ENCODE measurements at places on chromosomes 11 and 22.

DNA sequence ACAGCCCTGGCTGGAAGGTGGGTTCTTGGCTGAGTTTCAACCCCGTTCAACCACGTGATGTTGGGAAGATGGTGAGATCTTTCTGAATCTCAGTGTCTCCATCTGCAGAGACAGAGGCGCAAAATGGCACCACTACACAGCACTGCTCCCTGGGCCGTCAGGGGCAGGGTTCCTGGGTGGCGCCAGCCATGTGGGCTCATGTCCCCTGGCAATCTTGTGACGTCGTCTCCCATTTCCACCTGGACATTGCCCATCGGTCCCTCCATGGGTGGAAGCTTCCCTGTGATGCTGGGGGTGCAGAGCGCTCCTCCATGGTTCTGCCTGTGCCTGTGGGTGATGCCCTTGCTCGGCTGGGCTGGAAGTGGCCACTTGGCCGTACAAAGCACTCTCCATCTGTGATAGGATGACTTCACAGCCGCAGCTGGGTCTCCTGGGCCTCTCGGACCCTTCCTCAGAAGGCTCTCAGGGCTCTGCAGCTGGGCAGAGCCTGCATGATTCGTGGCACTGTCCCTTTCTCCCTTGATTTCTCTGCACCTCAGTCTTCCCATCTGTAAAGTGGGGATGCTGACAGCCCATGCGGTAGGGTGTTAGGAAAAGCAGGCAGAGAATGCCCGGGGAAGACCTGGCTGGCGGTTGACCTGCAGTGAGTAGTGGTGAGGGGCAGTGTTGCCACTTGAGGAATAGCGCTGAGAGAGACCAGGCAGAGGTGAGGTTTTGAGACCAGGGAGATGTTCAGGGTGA is 35.2 kb downstream of the SMIM38 start:
- no peak overlapping the region for H3K27ac ChIP-seq
- DNase-seq = no peak
- peaks cover 2% of the 10 kb centered on the region for H3K27me3 ChIP-seq

DNA sequence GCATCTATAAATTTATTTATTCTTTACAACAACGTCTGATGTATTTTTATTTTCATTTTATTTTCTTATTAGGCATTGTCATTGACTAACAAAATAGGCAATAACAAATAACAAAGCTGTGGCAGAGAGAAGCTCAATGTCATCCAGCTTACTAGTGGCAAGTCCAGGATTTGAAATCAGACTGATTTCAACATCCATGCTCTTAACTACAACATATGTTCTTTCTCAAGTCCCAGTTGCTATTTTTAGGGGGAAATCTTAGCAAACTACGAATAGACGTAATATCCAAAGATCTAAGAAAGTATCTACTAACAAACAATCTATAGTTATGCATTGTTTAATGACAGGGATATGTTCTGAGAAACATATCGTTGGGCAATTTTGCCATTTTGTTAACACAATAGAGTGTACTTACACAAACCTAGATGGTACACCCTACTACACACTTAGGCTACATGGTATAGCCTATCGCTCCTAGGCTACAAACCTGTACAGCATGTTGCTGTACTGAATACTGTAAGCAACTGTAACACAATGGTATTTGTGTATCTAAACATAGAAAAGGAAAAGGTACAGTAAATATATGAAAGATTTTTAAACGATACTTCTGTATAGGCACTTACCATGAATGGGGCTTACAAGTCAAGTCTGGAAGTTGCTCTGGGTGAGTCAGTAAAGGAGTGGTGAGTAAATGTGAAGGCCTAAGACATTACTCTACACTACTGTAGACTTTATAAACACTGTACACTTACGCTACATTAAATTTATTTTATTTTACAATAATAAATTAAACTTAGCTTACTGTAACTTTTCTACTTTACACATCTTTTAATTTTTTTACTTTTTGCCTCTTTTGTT is 151.3 kb downstream of the DLG2 start:
- H3K27me3 ChIP-seq = no peaks in the 10 kb centered on the region
- no peak for DNase-seq
- no peaks in the 10 kb centered on the region for H3K36me3 ChIP-seq
- no peaks in the 10 kb centered on the region for H3K4me1 ChIP-seq
- H3K4me3 ChIP-seq = no peak overlapping the region
- H3K27ac ChIP-seq = no peak overlapping the region

GRCh38 chr22:49969751-49970527 is 9.4 kb downstream of the PIM3 start:
- H3K4me3 ChIP-seq = peak overlapping the region; percentile 85
- H3K4me1 ChIP-seq = peaks cover 7% of the 10 kb centered on the region
- no peaks in the 10 kb centered on the region for H3K27me3 ChIP-seq

- H3K4me1 ChIP-seq = no peaks in the 10 kb centered on the region
- peaks cover 8% of the 10 kb centered on the region for H3K36me3 ChIP-seq
- no peak overlapping the region for H3K27ac ChIP-seq
- no peak overlapping the region for H3K4me3 ChIP-seq
- no peak for DNase-seq
- H3K27me3 ChIP-seq = no peaks in the 10 kb centered on the region
Observed at GRCh38 chr11:9802291-9802861, 138.5 kb downstream of the SWAP70 start.

DNA sequence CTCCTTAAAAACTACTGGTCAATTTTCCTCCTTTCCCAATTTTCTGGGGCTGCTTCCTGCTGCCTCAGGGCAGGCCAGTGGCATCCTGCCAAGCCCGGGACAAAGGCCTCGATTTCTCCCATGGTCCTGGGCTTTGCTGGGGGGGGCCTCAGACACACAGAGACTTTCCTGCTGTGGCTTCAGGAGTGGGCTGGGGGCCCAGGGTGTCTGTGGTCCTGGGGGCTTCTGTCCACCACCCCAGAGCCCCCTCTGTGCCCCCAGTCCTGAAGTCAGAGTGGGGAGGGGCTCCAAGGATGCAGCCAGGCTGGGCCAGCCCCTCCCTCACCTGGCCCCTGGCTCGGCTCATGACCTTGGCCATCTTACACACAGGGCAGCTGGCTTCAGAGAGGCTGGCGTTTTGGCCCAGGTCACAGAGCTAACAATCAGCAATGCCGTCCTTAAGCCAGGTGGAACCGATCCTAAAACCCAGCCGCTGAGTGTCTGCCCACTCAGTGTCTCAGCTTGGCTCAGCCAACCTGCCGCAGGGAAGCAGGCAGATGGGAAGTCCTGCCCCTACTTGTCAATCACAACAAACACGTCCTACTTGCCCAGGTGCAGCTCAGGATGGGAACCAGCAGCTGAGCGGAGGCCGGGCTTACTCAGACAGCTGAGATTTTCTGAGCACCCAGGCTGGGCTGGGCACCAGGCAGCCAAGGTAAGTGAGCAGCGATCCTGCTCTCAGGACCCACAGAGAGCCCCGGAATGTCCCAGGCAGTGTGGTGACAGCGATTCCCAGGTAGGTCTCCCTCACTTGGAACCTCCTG is 34.6 kb downstream of the OSBPL5 start:
- no peak overlapping the region for H3K27ac ChIP-seq
- peaks cover 5% of the 10 kb centered on the region for H3K4me1 ChIP-seq
- DNase-seq = no peak
- H3K4me3 ChIP-seq = no peak overlapping the region
- H3K27me3 ChIP-seq = no peaks in the 10 kb centered on the region

All from activated naive CD8-positive, alpha-beta T cell treated with anti-CD3 and anti-CD28 coated beads, Interleukin-2, amount 10 ng/mL, durations not matched to agents 7 days and 5 days (primary cell).